SJSA1 (cell line): ENCODE measurements at places on chromosomes 2 and 18. TPM values are rescaled to one million over a fixed set of nuclear protein-coding genes. Genes with fewer than 3 reads are reported as not detected.

Gene GPR35
- 0.13 TPM in 1 of 2 replicates, not detected in the other for total RNA-seq

DNA sequence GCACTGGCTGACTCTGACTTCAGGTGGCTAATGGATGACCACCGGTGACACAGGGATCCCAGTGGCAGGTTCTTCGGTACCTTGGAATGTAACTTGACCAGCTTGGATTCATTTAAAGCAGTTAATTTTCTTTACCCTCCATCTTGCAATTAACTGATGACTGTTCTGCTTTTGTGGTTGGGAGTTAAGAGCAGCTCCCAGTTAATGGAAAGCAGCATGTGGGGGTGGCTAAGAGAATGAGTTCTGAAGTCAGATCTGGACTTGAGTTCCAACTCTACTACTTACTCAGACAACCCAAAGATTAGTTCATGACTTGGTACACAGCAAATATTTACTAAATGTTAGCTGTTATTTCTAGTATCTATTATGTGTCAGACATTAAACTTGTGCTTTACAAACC is 58.5 kb downstream of the FAM228A start:
- no peak for DNase-seq

DNA sequence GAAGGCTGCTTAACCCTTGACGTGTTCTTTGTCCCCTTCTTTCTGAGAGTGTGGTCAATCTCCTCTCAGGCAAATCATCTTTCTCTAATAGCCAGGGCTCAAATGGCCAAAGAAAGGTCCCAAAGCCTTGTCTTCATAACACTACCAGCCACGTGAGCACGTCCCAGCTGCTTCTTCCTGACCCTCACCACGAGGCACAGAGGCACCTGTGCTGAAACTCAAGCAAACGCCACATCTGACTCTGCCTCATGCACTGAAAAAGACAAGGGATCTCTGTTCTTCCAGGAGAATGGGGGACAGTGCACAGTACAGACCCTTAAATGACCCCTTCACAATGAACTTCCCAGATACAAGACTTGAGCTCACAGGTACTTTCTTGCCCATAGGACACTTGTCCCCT is 31.8 kb downstream of the BCL11A start:
- DNase-seq: no peak

DNA sequence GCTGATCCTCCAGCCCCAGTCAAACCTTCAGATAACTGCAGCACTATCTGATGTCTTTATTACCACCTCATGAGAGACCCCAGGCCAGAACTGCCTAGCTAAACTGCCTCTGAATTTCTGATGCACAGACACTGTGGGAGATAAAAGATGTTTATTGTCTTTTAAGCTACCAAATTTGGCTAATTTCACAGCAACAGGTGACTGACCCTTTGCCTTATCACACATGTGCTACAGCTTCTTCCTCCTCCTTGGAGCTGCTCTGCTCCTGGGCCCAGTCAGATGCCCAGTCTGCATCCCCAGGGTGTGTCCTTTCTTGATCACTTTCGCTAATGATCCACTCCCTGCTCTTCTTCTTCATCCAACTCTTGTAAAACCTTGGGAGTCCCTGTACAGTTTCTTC is 19.6 kb upstream of the ACOXL start:
- DNase-seq: no peak

GRCh38 chr2:146818122-146818521 is 1026.7 kb upstream of the ACVR2A start:
- no peak for DNase-seq

DNA sequence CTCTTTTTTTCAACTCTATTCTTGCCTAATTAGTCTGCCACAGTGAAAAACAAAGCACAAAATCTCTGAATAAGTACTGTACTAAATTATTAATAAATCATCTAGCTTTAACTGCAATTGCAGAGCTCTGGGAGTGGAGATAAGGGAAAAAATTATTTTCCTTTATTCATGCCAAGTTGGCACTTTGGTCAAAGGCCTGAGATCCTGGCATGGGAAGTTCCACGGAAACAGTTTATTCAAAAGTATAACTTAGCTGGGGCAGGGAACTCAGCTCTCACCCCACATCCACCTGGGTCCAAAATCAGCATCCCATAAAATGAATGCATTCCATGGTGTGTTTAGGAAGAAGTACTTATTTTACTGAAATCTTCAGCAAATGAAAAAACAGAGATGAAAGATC is 185.2 kb upstream of the APCDD1 start:
- DNase-seq: no peak

- DNase-seq: no peak
Observed at GRCh38 chr2:178377046-178377445, 73.9 kb downstream of the PRKRA start.

DNA sequence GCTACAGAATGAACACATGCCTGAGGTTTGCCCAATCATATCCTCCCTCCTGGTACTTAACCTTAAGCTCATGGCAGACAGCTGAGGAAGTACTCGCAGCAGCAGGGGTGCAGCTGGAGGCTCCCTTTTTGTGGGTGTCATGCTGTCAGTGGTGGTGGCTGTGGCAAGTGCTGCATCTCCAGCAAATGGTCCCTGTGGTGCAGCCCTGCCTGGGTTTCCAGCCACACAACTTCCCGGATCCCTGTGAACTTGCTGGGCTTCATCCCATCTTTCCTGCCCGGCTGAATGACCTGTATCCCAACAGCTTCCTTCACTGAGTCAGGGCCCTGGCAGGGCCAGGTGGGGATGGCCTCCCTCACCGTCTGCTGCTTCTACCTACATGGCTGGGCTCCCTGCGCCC is 5.0 kb downstream of the TMEM185B start:
- DNase-seq: no peak

DNA sequence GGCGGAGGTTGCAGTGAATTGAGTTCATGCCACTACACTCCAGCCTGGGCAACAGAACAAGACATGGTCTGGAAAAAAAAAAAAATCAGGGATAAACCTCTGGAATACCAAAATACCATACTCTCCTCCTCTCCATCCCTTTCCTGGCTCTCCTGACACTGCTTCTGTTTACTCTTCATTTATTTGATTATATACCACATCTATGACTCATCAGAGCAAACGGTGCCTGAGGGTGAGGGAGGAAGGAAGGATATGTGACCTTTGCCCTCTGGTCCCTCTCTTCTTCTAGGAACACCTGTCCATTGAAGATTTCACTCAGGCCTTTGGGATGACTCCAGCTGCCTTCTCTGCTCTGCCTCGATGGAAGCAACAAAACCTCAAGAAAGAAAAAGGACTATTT is 30.0 kb downstream of the VIL1 start:
- no peak for DNase-seq

DNA sequence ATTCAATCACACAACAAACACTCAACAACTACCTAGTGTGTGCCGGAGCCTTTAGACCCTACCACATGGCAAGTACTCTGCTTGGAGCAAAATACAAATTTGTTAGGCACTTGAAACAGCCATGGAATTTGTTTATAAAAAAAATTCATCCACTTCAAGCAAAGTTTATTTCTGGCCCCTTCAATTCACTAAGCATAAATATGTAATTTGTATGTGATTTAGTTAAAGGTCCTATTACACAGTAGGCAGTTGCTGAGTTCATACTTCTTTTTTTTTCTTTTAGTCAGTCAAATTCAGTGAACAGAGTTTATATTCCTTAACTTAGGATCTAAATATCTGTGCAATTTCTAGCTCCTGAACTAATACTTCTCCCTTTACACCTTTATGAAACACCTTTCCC is 22.5 kb downstream of the GCFC2 start:
- DNase-seq: no peak
